ENCODE measurements at places on chromosomes 13 and 19.

- no peak for ATAC-seq
These were observed at the start of gene CNOT3 for GRCh38 chr19:54137699-54138488. TSS of gene CNOT3 (plus strand) at chr19:54137762. CDS start at chr19:54142979, 5,217 bp downstream.

- no peak for ATAC-seq
These were observed 307.6 kb downstream of the GPC6 start for GRCh38 chr13:93534181-93534700.

DNA sequence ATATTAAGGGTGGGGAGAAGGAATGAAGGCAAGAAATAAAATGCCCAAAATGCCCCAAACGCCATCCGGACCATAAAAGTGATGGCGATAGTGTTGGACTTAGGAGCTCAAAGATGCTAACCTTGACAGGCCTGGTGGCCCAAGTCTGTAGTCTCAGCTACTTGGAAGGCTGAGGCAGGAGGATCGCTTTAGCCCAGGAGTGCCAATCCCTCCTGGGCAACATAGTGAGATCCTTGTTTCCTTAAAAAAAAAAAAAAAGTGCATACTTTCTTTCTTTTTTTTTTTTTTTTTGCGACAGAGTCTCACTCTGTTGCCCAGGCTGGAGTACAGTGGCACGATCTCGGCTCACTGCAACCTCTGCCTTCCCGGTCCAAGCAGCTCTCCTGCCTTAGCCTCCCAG, 32.0 kb upstream of the MRI1 start:
- ATAC-seq = no peak

- no peak for ATAC-seq
These were observed 1456.7 kb upstream of the MIR17HG start for GRCh38 chr13:89890806-89891205.

- no peak for ATAC-seq
These were observed 11.0 kb downstream of the ZNF665 start for GRCh38 chr19:53182202-53182601.

GRCh38 chr13:69331245-69331644, 776.4 kb upstream of the ATXN8OS start:
- no peak for ATAC-seq

DNA sequence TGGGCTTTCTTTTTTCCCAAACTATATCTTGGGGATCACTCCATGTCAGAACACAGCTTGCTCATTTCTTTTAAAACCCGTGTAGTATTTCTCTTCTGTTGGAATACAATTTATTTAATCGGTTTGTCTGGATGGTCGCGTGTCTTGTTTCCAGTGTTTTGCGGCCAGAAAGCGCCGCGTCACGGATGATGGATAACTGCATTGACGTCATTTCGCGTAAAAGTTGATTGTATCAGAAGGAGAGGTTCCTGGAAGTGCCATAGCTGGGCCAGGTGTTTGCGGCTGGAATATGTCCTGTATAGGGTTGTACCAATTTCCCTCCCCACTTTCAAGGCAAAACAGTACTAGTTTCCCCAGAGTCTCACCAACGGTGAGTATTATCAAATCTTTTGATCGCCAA, 9.7 kb downstream of the ACTL9 start:
- no peak for ATAC-seq
